ENCODE measurements at places on chromosomes 6 and 20.
A peak's percentile ranks its signal among the peaks of the same experiment; 100 is the strongest.

DNA sequence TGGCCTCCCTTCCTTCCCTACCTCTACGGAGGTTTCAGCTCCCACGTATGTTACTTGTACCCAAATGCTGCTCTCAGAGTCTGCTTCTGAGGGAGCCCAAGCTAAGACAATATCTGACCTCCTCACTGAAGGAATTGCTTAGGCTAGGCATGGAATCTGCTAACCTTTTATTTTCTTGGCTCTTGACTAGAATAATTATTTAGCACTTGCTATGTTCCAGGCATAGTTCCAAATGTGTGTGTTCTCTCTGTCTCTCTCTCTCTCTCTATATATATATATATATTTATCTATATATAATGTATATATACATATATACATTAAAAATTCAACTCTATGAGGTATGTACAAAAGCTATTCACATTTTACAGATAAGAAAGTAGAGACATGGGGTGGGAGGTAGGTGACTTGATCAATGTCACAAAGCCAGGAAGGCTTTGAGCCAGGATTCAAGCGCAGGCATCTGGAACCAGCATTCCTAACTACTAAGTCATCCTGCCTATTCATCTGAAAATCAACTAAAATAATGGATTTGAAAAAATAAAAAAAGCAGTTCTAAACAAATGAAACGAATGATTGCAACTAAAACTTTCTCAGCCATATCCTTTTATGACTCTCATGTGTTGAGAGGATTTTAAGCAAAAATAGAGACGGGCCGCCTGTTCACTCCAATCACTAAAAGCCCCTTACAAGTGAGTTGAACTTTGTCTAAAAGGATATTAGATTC lies 189.7 kb upstream of the JAG1 start:
- DNase-seq, result no peak

- DNase-seq, result no peak
These were observed 229.4 kb upstream of the PLN start for GRCh38 chr6:118318648-118319047.

- no peak for DNase-seq
These were observed 6.8 kb upstream of the COMMD7 start for GRCh38 chr20:32749914-32750637.

DNA sequence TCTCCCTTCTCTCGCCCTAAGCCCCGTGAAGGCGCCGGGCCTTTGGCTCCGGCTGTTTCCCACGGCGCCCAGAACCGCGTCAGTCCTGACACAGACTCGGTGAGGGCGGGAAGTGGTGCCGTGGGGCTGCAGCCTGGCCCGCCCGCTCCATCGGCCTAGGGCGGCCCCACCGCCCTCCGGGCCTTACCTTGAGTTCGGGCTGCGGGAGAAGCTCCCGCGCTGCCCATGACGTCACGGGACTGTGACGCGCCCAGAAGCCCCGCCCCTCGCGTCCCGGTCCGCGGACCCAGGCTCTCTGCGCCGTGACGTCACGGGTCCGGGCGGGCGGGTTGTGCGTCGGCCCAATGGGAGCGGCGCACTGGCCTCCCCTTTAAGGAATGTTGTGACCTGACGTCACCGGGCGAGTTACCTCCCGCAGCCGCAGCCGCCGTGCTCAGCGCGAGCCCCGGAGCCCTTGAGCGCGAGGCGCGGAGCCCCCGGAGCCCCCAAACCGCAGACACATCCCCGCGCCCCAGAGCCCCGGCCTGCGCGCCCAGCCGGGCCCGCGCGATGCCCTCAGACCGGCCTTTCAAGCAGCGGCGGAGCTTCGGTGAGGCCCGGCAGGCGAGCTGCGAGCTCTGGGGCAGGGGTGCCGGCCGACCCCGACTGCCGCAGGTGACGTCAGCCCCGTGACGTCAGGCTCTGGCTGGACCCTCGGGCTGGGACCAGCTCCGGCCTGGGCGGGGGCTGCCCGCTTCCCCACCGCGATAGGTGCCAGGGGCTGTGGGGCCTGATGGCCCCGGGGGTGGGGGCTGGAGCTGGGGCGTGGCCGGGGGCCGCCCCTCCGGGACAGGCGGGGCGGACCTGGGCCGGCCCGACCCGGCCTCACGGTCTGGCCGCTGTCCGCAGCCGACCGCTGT lies at the start of gene MAP1LC3A:
Gene MAP1LC3A (plus strand): TSS at position 399 of the 899 bp plus-strand sequence. CDS start 151 bp downstream, at position 550.
- peak; percentile 90 for DNase-seq

Measured in NCI-H1417 (cell line).